Activated CD4-positive, CD25-positive, alpha-beta regulatory T cell treated with anti-CD3 and anti-CD28 coated beads, Interleukin-2, amount 50 U/mL, for 24 hours (primary cell): ENCODE measurements at places on chromosomes 7 and 10.

GRCh38 chr10:12921163-12921562 is 80.3 kb downstream of the CCDC3 start:
- no peak for ATAC-seq

GRCh38 chr7:27346531-27347275 is 104.1 kb downstream of the EVX1 start:
- ATAC-seq: no peak

DNA sequence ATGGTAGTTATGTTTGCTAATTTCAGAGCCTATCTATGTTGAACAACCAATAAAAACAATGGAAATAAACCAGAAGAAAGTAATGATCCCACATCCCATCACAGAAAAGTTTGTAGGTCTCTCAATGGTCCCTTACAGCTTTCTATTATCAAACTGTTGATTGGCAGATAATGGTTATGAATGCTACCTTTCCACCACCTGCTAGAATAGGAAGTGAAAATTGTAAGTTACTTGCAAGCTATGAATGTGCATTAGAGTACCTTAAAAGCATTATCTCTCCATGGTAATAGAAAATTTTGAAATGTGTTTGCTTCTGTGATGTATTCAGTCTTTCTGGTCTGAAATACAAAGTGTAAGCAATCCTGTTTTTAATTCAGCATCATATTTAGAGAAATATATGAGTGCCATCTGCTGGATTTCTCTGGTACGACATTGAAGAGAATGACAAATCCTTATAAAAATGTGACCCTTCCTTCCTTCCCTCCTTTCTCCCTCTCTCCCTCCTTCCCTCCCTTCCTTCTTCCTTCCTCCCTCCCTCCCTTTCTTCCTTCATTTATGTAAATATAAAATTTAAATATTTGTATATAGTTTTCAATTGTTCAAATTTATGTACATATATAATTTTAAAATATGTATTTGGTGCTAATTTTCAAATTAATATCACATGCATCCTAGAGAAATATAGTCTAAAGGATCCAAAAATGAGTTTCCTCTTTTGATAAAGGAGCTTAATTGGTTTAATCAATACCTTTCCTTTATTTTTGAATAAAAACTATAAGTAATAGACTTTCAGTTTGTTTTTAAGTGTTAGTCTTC is 41.4 kb upstream of the PNLIPRP3 start:
- no peak for ATAC-seq

DNA sequence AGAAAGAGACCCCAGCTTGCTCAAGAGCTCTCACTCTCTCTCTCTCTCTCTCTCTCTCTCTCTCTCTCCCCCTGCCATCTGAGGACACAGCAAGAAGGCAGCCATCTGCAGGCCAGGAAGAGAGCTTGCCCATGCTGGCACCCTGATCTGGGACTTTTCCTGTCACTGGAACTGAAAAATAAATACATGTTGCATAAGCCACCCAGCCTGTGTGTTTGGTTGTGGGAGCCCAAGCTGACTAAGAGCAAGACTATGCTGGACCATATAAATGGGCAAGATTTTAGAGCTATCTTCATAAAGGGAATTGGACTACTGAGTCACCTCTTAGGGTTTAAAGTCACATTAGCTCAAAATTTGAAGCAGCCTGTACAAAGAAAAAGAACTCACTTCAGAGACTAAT is 98.6 kb downstream of the SLC16A9 start:
- ATAC-seq: no peak

DNA sequence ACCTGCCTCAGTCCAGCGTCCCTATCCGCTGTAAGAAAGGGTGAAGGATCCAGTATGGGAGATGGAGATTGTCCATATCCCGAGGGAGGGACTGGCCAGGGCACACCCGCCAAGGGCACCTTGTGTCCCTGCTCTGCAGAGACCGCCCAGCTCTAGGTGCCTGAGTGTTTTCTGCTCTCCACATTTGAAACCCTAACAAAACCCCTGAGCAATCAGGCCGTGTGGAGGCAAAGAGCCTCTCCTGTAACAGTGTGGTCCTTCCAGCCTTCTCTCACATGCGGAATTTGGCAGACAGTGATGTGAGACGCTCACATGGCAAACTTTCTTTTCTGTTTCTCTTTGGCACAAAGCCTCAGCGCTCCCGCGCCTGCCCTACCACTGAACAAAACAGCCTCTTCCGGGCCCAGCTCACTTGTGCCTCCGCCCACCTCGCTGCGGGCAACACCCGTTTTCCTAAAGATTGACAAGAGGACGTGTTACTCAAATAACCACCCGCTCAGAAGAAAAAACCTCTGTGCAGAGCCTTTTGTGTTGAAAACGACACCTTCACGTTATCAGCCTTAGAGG is 514.8 kb downstream of the DNAJB6 start:
- ATAC-seq: peak; percentile 96

DNA sequence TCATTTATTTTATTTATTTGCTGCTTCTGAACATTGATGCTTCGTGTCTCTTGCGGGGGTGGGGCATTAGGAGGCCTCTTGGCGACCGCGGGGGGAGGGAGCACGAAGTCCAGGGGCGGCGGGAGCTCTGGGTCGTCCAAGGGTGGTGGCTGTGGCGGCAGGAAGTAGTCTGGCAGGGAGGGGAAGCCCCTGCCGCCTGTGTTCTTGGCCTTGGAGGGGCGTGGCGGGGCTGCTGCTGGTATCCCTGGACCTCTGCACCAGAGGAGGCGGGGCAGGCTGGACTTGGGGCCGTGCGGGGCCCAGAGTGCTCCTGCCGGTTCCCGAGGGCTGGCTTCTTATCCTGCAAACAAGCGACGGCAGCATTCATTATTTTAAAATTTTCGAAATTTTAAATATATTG is 70.5 kb upstream of the ABI1 start:
- no peak for ATAC-seq

- no peak for ATAC-seq
Measured at GRCh38 chr7:88638583-88638982, 120.9 kb upstream of the ZNF804B start.

GRCh38 chr7:25408012-25408687 is 179.9 kb upstream of the NPVF start:
- no peak for ATAC-seq

DNA sequence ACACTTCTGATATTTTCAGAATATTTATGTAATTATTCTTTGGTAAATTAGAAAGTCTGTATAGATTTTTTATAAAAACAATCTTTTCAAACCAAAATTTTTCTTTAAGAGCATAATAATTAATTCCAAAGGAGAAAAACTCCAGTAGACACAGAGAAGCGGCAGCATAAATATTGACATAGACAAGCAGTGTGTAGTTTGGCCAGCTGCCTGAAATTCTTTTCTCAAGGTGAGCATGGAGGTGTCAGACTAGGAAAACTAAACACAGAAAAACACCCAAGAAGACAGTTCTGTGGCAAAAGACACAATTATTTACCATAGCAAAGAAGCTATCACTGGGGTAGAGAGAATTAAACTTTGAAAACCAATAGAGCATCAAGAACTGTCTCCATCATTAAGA is 82.4 kb downstream of the KLF6 start:
- ATAC-seq: no peak
